NCI-H460 (cell line): ENCODE measurements at places on chromosomes 12 and 14. TPM values are rescaled to one million over a fixed set of nuclear protein-coding genes. Genes with fewer than 3 reads are reported as not detected.

The TOMM20L gene
- total RNA-seq: not detected in 2 replicates

The ST8SIA1 gene
- not detected in 2 replicates for total RNA-seq

The RPGRIP1 gene
- total RNA-seq: 0.05 TPM in 1 of 2 replicates, not detected in the other

The NR4A1 gene
- total RNA-seq: 92.3 and 94.6 TPM in 2 replicates

The C14orf119 gene
- total RNA-seq: 41.5 and 45.7 TPM in 2 replicates

The CD163L1 gene
- total RNA-seq: 5.9 and 7.3 TPM in 2 replicates
